ENCODE measurements at places on chromosomes 2 and 18. TPM values are rescaled to one million over a fixed set of nuclear protein-coding genes. Genes with fewer than 3 reads are reported as not detected.

DNA sequence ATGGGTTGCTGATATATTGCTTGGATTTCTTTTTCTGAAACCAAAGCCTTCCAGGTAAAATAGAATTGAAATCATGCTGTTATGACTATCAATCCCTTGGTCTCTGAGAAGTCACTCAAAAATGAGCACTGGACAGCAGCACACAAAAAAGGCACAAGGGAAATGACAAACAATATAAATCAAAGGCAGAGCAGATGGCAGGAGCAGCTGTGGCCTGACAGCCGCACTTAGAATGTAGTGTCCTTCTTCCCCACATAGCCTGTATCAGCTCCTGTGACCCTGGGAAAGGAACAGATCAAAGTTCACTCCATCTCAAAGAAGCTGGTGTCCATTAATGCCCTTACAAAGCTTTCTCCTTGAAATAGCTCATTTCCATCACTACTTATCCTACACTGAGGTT is 326.7 kb downstream of the SUCLG1 start:
- DNase-seq: no peak

GRCh38 chr2:22329211-22330154 is 1055.5 kb upstream of the KLHL29 start:
- no peak for DNase-seq

DNA sequence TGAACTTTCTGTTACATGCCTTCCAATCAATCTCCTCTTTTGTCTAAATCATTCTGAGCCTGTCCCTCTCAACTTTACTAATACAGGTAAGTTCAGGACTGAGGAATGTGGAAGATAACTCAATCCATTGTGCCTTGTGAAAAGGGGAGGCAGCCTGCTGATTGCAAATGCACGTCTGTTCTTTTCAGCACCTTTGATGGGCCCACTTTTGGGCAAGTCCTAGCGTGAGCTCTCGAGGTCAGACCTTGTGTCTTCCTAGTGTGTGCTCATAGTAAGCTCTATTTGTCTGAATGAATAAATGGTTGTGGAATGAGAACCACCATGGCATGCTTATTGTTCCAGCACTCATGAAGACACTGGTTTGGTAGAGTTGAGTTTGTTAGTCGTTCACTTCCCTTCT is 50.4 kb upstream of the REL start:
- DNase-seq: no peak

GRCh38 chr2:120994301-120994995 is 258.8 kb downstream of the GLI2 start:
- DNase-seq: no peak

DNA sequence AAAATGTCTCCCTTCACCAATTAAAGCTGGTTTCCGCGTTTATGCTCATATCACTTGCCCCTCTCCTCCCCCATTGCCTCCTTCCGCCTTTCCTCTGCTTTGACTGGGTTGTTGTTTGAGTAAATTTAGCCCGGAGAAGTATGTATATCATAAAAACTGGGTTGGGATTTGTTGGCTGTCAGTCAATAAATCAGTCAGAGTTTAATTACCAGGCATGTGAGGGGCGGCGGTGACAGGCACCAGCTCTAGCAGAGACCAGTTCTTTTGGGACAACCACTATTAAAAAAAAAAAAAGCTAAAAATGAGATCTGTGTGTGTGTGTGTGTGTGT is 382.4 kb upstream of the SMIM21 start:
- no peak for DNase-seq

The SUPT7L gene
- 30.3 TPM for total RNA-seq

The ADAM17 gene
- total RNA-seq: 32.4 TPM

- no peak for DNase-seq
Observed at GRCh38 chr2:182610231-182610630, 105.8 kb upstream of the DNAJC10 start.

GRCh38 chr18:13338318-13338717 is 119.8 kb downstream of the LDLRAD4 start:
- no peak for DNase-seq

The POTEJ gene
- not detected for total RNA-seq

- DNase-seq: no peak
Observed at GRCh38 chr2:160465002-160465401, 28.6 kb downstream of the RBMS1 start.

DNA sequence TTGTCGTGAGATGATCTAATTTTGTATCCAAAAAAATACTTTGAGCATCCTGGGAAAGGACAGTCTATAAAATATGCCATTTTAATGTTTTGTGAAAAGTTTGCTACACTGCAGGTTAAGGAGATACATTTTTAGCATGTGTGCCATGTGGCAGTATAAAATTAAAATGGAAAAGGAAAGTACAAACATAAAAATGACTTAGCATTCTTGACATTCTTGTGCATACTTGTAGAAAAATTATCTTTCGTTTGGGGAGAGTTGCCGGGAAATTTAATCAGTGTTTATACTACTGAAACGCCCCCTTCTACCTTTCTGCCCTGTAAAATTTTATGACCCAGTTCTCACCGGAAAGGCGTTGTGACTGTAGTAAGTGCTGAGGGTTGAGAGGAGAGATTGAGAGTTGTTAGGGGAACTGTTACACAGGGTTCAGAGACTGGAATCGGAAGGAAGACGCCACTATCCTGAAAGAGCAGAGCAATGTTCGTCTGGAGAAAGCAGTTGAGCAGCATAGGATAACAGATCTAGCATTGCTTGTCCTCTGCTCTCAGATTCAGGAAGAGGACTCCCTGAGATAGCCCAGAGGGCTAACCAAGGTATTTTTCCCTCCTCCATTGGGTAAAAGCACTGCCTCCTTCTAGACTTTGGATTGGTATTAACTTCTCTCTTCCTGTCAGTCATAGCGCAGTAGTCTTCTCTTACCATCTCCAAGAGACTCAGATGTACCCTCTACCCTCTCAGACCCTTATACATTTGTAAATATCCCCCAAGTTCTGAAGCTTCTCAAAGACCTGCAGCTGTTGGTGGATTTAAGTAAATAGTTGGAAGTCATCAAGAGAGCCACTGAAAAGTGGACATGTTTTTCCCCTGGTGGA is 2.7 kb downstream of the CDH20 start:
- no peak for DNase-seq

GRCh38 chr2:240967681-240968621 is 30.5 kb upstream of the SNED1 start:
- DNase-seq: no peak

The DNAJC5G gene
- total RNA-seq: 0.68 TPM

- DNase-seq: no peak
Observed at GRCh38 chr2:12555012-12555645, 161.6 kb upstream of the TRIB2 start.

DNA sequence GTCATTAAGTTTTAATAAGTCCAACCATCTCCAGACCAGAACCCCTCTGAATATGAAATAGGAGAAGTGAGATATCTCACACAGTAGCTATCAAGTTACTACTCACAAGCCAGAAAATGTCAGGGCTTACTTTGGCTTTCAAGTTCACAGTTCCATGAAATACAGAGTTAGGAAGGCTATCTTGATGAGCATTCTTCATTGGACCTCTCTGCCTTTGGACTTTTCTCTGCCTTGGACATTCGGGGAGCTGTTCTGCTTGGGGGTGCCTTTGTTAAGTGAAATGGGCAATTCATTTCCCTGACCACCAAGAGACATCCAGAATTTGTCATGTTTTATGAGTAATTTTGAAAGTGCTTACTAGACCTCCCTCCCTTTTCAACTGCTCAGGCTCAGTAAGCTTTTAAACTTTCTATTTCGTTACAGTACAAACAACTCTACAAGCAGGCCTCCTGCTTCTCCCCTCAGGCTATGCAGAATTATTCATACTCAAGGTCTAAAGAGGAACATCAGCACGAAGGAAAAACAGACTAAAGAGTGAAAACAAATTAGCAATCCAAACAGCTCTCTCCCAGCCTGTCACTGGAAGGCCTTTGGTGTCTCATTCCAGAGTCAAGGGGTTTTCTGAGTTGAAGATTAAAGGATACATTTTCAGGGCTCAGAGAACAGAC is 95.3 kb downstream of the MREG start:
- no peak for DNase-seq

- DNase-seq: no peak
Observed at GRCh38 chr2:177172034-177172880, 40.3 kb upstream of the HNRNPA3 start.

- no peak for DNase-seq
Observed at GRCh38 chr2:180559771-180560170, 420.6 kb upstream of the UBE2E3 start.

DNA sequence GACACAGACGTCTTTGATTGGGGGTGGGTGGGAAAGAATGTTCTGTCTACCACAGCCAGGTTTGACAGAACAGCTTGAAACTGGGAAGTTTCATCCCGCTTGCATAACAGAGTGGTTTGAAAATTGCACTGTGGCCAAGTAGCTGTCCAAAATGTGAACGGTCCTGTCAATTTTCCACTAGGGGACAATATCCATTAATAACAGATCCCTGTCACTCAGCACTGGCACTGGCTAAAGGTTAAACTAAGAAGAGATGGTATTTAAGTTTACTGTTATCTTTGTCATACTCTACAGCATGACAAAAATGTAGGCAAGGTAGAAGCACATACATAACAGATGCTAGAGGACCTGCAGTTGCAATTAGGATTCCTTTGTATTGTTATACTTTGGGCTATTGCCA is 55.6 kb upstream of the ACMSD start:
- no peak for DNase-seq

The ANKRD23 gene
- total RNA-seq: 6.0 TPM

GRCh38 chr2:160336105-160336504 is 136.0 kb upstream of the ITGB6 start:
- DNase-seq: no peak

The HOXD13 gene
- not detected for total RNA-seq

The M1AP gene
- 4.5 TPM for total RNA-seq

- DNase-seq: no peak
Observed at GRCh38 chr2:102269200-102269524, 42.2 kb upstream of the IL1RL1 start.

DNA sequence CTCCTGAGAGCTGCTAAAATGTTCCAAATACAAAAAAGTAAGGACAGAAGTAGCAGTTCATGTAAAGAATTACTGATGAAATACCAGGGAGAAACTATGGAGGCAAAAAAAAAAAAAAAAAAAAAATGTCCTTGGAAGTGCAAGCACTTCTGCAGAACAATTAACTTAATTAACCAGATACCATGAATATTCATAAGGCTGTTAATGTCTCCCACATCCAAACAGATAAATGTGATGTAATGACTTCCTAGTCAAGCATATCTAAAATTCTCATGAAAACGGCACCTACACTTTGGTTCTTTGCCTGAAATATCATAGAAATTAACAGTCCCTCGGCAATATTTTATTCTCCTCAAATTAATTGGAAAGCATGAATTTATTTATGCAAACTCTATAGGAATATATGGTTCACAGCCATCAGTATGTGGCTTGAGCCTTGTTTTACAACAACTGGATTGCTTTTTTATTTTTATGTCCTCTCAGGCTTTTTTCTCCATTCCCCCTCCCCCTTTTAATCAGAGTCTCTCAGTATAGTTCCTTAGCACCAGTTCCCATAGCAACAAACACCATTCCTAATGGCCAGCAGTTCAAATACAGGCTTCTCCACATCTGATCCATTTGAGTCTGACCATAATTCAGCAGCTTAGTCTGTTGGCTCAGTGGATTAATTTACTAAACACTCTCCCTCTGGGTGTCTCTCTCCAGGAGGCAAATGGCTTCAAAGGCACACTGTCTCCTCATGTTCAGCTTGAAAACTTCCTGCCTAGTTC is 97.1 kb downstream of the ITGA4 start:
- DNase-seq: no peak

The ITGB6 gene
- 0.99 TPM for total RNA-seq

The LCT gene
- not detected for total RNA-seq

DNA sequence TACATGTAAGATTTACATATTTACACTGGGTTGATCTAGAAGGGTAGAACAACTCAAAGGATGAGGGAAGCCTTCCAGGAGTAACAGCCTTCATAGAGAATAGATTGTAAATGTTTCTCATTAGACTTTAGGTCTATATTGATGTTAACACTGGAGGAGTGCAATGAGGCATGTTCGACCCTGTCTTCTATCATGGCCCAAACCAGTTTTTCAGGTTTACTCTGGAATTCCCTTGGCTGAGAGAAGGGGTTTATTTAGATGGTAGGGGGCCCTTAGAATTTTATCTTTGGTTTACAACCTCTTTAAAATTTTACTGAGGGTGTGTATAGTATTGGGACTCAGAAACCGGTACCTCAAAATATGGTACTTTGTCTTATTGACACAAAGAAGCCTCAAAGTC is 634.9 kb upstream of the PIK3C3 start:
- no peak for DNase-seq

The UGT1A8 gene
- not detected for total RNA-seq

DNA sequence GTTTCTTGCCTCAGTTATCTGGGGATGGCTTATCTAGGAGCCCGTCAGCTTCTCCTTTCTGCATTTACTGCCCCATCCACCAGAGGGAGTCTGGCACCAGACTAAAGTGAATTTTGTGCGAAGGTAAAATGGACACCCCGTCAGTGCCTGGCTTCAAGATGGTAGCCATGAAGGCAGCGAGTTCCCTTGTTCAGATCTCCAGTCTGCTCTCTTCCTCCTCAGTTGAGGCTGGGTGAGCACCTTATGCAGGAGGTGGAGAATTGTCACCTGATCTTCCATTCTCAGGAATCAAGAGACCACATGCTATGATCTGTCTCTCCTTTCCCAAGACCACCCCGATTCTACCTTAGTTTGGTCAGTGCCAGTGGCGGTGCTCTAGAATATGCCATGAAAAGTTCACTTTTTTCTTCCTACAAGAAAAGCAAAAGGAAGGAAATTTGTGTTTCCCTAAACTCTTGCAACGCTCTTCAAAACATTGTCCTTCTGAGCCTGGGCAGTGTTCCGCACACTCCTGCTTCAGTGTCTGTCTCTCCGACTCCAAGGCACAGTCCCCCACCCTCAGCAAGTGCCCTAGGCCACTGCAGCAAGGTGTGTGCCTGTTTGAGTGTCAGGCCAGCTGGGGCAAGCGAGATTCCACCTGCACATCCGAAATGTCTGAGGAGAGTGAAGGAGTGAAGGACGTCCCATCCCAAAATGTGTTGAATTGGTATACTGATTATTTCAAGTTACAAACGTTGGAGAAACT is 168.6 kb downstream of the SS18 start:
- DNase-seq: no peak

DNA sequence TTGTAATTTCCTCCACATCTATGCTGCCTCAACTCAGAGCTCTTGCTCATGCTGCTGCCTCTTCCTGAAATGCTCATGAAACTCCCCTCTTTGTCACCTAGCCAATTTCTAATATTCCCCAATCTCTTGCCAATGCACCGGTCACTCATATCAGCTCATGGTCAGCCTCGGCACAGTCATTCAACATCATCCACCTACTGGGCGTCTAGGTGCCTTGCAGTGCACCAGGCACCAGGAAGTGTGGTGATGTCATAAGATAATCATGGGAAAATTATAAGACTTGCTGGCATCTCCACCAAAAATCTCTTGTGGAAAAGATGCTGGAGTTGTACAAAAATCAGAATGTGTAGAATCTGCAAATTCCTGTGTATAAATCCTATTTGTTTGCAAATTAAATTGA is 52.6 kb upstream of the RAB27B start:
- no peak for DNase-seq
